CD4-positive, alpha-beta T cell treated with Interleukin-2 at 100 ng/mL for 4 hours (primary cell): ENCODE measurements at places on chromosomes 1 and 21.

- DNase-seq: no peak
Measured at GRCh38 chr21:45592626-45593134, 50.4 kb upstream of the SLC19A1 start.

DNA sequence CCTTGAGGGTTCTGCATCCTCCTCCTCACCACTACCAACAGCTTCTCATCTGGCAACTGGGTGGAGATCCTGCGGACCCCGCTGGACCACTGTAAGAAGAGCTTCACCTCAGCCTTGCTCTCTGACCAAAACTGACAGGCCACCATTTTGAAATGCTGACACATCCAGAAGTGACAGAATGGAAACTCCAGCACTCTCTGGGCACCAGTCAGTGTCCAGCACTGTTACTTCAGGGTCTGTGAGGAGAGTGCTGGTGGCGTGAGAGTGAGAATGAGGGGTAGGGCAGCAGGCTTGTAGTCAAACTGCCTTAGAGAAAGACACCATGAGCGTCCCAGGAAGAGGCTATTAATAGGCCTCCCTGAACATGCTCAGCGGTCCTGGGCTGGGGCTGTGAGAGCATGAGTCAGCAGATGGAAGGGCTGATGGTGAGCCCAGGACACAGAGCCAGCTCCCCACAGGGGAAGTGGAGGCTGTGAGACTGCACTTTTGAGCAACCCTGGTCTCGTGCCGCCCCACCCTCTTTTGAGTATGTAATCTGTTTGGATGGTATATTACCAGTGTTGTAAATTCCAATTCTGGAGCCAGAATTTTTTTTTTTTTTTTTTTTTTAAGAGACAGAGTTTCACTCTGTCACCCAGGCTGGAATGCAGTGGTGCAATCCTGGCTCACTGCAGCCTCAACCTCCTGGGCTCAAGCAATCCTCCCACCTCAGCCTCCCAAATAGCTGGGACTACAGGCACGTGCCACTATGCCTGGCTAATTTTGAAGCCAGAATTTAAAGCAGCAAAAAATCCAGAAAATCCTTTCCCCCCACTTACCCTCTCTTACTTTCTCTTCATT is 34.4 kb upstream of the SLC30A1 start:
- no peak for DNase-seq

DNA sequence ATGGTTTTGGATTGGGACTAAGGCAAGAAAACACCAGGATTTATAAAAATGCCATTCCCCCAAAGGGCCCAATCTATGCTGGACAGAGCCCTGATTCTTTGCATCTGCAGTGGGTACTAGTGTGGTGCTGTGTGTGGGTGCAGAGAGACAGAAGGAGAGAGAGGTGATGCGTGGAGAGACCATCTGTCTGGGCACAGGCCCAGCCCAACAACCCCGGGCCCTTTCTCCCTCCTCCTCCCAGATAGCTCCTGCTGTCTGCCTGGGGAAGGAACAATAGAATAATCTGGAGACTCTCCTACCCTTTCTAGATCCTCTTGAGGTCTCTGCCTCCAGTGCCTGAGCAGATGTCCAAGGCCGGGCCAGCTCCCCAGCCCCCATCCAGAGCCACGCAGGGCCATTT is 15.1 kb downstream of the KIAA1614 start:
- no peak for DNase-seq

DNA sequence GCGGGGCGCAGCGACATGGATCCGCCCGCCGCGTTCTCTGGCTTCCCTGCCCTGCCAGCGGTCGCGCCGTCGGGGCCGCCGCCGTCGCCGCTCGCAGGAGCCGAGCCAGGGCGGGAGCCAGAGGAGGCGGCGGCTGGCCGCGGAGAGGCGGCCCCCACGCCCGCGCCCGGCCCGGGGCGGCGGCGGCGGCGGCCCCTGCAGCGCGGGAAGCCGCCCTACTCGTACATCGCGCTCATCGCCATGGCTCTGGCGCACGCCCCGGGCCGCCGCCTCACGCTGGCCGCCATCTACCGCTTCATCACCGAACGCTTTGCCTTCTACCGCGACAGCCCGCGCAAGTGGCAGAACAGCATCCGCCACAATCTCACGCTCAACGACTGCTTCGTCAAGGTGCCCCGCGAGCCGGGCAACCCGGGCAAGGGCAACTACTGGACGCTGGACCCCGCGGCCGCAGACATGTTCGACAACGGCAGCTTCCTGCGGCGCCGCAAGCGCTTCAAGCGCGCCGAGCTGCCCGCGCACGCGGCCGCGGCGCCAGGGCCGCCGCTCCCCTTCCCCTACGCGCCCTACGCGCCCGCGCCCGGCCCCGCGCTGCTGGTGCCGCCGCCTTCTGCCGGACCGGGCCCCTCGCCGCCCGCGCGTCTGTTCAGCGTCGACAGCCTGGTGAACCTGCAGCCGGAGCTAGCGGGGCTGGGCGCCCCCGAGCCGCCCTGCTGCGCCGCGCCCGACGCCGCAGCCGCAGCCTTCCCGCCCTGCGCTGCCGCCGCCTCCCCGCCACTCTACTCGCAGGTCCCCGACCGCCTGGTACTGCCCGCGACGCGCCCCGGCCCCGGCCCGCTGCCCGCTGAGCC is 459 bp downstream of the FOXE3 start:
- DNase-seq: no peak

- no peak for DNase-seq
Measured at GRCh38 chr1:174818951-174819350, 180.8 kb upstream of the CACYBP start.

- DNase-seq: no peak
Measured at GRCh38 chr1:54996869-54997710, 1.6 kb upstream of the BSND start.

GRCh38 chr1:67126111-67126746 is 8.5 kb downstream of the C1orf141 start:
- no peak for DNase-seq

- no peak for DNase-seq
Measured at GRCh38 chr1:91501971-91502671, 1.5 kb downstream of the CDC7 start.

DNA sequence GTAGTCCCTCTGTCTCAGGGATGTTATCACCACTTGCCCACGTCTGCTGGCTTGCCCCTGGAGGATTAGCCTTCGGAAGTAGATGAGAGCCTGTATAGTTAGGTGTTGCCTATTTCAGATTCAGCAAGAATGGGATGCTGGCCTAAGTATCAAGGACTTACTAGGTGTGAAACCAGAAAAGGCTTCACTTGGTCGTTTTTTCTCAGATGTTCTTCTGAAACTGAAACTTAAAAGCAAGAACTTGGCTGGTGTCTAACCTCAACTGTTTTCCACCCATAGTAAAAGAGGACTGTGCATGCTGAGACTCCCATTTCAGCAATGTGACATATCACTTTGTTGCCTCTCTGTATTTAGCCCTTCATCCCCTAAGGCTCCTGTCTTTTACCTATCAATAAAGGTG is 67.0 kb upstream of the LRRC53 start:
- no peak for DNase-seq

DNA sequence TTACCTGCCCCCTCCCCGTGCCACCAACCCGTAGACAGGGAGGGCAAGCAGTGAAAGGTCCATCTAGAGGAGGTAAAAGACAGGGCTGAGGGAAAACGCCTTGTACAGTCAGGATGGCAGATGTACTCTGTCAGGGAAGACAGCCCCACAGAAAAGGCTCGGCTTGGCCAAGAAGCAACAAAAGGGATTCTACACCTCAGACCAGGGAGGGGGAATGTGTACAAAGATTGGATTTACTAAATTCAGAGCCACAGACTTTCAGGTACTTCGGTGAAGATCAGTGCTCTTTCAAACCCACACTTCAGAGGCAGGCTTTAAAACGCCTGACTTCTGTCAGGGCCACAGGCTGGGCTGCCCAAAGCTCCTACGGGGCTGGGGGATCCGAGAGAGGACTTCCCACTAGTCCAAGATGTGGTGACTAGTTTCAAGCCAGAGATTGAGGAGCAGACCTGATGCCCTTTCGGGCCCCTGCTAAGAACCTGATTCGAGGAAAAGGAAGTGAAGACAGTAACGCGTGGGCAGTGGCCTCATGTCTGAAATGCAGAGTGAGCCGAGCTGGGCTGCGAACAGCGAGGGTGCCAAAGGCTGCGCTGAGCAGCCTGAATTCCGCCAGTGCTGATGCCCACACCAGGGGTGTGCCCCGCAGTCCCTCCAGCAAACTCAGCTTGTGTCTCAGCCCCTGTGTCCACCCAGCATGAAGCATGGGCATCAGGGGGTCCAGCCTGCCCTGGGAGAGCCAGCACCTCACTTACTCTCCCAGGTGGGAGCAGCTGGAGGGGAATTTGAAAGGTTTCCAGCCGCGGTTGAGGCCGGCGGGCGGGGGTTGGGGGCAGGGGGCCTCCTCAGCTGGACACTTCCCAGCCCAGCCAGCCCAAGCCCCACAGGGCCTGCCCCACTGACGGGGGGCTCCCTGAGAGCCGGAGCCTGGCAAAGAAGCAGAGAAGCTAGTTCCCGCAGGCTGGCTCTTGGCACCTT is 36.2 kb downstream of the KIAA1614 start:
- no peak for DNase-seq

GRCh38 chr1:206699626-206700025 is 14.9 kb downstream of the MAPKAPK2 start:
- no peak for DNase-seq

- no peak for DNase-seq
Measured at GRCh38 chr1:221230605-221231004, 351.4 kb downstream of the HLX start.

- no peak for DNase-seq
Measured at GRCh38 chr1:30735668-30736498, 12.5 kb upstream of the MATN1 start.

- peak; percentile 57 for DNase-seq
Measured at GRCh38 chr1:40039245-40039756, 1.2 kb upstream of the CAP1 start.

- no peak for DNase-seq
Measured at GRCh38 chr21:15414057-15414456, 315.7 kb upstream of the USP25 start.

- DNase-seq: no peak
Measured at GRCh38 chr1:93238425-93238824, 57.9 kb downstream of the CCDC18 start.

DNA sequence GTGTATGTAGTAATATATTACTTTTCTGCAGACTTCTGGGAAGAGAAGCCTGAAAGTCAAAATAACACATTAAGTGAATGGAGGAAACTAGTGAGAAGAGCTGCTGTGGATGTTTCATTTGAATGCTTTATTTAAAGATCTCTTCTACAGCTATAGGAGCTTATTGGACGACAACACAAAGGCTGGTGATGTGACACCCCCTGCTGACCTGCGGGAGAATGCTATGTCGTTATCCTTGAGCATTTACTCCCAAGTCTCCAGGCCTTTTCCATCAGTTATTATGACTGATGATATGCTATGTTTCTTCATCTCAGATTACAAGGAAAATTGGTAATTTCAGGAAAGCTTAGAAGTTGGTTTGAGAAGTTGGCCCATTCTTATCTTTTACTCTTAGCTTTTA is 22.3 kb upstream of the PLA2G4A start:
- no peak for DNase-seq

- DNase-seq: no peak
Measured at GRCh38 chr1:8398677-8399076, 80.8 kb downstream of the SLC45A1 start.

DNA sequence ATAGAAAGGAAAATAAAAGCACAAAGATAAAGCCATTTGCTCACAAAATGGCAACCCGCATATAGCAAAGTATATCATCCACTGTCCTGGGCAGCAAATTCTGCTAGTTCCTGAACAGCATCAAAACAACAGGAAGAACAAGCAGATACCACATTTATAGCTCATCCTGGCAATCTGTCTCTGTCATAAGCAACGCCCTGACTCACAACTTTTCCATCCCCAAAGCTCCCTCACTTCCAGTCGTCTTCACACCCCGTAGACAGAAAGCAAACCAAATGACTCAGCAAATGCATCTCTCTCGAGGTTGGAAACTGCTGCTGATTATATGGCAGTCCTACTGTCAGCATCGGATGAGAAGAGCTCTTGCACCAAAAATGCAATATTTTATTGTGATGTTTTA is 65.8 kb downstream of the AK5 start:
- no peak for DNase-seq

DNA sequence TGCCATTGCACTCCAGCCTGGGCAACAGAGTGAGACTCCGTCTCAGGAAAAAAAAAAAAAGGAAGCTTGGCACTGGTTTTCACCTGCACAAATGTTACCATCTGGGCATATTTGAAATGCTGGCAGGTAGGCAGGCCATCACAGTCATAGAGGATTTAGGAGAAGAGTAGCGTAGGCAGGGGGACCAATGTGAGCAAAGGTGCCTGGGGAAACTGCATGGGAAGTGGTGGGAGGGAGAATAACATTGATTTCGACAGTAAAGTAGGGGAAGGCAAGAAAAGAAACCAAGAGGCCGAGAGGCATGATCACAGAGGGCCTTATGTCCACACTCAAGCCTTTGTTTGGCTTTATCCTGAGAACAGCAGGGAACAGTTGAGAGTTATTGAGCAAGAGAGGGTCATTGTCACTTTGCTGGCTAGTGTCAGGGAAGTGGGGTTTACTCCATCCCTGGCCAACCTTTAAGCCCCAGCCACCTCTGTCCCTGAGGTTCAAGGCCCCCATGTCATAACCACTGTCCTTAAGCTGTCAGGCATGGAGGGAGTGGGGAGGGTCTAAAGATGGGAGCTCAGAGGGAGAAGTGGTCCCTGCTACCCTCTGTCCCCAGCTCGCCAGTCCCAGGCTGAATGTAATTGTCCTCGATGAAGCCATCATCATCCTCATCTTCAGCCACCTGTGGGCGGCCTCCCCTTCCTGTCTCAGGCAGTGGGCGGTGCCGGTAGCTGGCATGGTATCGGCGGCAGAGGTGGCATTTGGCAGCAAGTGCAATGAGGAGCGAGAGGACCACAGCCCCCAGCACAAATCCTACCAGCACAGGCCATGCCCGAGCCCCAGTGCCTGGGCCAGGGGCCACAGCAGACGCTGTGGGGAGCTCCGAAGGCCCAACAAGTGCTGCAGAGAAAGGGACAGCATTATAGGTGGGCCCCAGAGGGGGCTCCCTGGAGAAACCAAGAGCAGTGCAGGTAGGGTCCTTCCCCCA is 2.9 kb downstream of the C1orf210 start:
- DNase-seq: no peak

DNA sequence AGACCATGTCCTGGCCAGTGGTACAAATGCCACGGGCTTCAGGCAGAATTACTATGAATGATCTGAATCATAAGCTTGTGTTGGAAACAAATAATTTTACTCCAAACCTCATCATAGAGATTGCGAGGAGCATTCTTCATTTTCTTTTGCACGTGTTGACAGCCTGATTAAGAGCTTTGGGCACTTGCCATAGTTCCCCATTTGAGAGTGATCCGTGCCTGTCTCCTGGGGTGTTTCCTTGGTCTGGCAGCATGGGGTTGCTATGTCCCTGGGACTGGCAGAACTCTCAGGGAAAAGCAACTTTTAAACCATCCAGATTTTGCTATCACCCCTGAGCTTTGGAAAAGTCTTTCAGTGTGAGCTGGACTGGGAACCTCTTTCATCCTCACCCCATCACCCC is 54.3 kb upstream of the KCNJ6 start:
- DNase-seq: no peak

DNA sequence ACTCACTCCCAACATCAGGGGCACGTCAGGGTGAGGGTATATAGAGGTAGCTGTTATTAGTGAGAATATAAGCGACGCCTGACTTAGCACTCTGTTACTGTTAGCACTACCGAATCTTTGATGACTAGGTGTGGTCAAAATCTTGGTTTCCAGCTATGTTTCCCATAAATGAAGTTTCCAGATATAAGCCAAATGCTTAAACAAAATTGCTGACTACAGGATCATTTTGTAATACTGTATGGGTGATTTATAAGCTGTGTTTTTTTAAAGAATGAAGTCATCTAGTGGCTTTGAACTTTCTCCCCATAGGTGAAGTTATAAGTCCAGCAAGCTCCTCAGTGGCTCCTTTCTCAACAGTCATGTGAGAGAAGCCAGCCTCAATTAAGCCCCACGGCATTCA is 23.7 kb downstream of the KCNJ15 start:
- no peak for DNase-seq

GRCh38 chr21:23936991-23937390 is 1670.3 kb downstream of the MRPL39 start:
- DNase-seq: no peak
